ENCODE measurements at places on chromosomes 5 and 9.

DNA sequence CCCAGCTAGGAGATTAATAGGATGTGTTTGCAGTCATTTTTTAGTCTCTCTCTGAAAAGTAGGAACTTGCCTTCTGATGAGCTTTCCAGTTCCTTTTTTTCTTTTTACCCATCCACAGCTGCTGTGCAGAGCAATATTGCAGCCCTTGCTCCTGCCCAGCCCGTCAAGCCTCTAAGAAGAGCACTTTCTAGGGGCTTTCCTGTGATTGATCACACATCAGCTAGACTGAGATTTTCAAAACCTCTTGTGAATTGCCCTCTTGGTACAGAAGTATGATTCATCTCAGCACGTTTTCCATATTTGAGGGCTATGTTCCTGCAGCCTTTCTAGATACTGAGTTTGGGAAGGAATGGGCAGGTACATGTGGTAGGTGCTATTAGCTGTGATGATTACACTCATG is 93.9 kb downstream of the GALNT10 start:
- no peak for DNase-seq

DNA sequence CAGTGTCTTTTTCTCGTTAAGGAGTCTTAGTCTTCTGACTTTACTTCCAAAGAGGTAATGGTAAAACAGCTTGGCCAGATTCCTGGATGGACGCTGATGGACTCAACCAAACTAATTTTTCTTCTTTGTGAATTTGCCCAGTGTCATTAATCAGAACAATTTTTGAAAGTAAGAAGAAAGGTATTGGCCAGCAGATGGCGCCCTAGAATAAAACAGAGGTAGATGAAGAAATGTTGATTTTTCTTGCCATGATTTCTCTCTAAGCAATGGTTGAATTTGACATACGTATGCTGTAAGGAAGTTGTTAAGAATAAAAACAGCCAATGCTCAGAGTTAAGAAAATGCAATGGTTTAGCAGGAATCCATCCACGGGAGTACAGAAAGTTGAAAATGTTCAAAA is 500.0 kb downstream of the DIRAS2 start:
- DNase-seq: peak; percentile 71

DNA sequence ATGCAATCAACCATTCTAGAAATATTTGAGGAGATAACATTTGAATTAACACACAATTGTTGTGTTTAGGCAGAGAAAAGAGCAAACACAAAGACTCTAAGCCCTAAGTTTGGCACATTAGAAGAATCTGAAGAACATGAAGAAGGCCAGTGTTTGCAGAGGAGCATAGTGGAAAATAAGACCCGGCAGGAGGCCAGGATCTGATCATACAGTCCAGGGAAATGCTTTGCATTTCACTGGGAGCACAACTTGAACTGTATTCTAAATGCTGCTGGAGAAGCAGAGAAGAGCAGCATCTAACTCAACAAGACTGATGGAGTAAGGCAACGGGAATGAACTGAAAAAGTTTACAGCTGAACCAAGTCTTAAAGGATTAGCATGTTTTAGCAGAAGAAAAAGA is 463.4 kb downstream of the ZNF608 start:
- DNase-seq: no peak

GRCh38 chr5:172911976-172912375 is 47.2 kb upstream of the RPL26L1 start:
- no peak for DNase-seq

DNA sequence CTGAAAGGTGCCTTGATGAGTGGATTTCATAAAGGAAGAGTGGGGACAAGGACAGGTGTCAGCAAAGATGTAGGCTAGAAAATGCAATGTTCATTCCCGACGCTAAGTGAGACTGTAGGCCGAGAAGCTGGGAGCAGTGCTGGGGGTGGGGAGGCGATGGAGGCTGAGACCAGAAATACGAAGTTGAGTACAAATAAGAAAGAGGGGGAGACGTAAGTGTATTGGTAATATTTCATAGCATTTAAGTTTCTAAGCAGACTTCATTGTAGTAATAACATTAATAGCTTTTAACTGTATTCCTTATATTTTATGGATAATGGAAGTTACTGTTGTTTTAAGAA is 11.0 kb downstream of the TRIP13 start:
- DNase-seq: no peak

GRCh38 chr9:135087489-135087792 is at the start of gene OLFM1:
Gene OLFM1, plus strand, starts transcription at chr9:135087668. Its CDS starts 322 bp downstream, at chr9:135087990.
- peak; percentile 79 for DNase-seq

Data from NCI-H1105 (cell line).